ENCODE measurements at places on chromosomes 6 and 20. TPM values are rescaled to one million over a fixed set of nuclear protein-coding genes. Genes with fewer than 3 reads are reported as not detected.

Gene CCM2L
- total RNA-seq: 1.6 TPM

DNA sequence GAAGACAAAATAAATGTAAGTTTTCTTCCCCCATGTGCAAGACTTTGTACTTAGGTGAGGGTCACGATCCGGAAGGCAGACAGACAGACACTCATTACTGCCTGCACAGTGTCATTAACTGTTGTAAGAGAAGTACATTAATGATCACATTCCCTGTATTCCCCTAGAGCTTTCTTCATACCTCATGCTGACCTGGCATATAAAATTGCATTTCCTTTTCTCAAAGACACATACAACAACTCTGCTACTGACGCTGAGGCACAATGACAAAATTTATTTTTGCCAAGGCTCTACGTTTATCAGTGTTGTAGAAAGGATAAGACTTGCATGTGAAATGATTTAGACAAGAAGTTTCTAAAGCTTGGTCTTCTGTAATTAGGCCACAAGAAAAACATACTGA lies 3.0 kb upstream of the SYCP2 start:
- H3K27me3 ChIP-seq: no peaks in the 10 kb centered on the region
- H3K27ac ChIP-seq: no peak overlapping the region
- H3K36me3 ChIP-seq: no peaks in the 10 kb centered on the region
- DNase-seq: no peak

DNA sequence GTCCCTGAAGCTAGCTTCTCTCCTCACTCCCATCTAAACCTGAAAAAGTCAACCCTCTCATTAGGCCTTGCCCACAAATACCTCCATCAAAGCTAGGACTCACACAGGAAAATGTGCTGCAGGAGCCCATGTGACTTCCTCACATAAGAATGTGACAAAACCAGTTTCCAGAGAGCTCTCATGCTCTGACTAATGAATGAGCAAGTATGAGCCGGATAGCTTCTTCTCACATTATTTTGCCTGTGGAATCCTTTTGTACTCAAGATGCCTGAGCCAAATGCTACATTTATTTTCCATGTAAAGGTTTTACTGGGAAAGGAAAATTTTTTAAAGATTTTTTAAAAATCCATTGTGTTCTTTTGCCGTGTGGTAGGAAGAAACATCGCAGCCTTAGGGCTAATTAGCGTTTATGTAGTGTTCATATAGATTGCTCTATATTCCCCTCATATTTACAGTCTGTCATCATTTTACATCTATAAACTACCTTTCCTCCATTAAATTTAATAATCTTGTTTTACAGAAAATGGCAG lies 68.6 kb upstream of the CCN6 start:
- DNase-seq: no peak
- no peaks in the 10 kb centered on the region for H3K36me3 ChIP-seq
- H3K4me3 ChIP-seq: no peak overlapping the region
- H3K4me1 ChIP-seq: peaks cover 48% of the 10 kb centered on the region

- no peak overlapping the region for H3K27ac ChIP-seq
- DNase-seq: no peak
- peaks cover 21% of the 10 kb centered on the region for H3K36me3 ChIP-seq
- no peak overlapping the region for H3K4me3 ChIP-seq
Observed at GRCh38 chr20:50559149-50559548, 49.0 kb downstream of the PTPN1 start.

DNA sequence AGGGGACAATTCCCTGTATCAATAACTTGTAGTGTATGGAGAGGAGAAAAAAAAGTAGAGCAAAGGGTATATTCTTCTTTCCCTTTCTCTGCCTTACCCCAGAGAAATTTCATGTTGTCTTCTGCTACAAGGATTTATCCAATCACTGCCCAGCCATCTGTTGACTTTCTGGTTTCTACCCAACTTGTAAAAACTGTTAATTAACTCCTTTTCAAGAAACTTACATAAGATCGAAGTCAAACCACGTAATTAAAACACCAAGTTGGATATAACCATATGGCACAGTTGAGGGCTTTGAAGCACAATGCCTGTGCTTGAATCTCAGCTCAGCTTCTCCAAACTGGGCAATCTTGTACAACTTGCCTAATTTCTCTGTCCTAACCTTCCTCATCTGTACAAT lies 99.5 kb downstream of the MAN1A1 start:
- H3K27ac ChIP-seq: no peak overlapping the region
- no peaks in the 10 kb centered on the region for H3K27me3 ChIP-seq
- no peak overlapping the region for H3K4me3 ChIP-seq
- no peak for DNase-seq
- H3K4me1 ChIP-seq: no peaks in the 10 kb centered on the region
- no peaks in the 10 kb centered on the region for H3K36me3 ChIP-seq

GRCh38 chr6:161736781-161737292 lies 463.0 kb upstream of the AGPAT4 start:
- no peak overlapping the region for H3K27ac ChIP-seq
- no peak overlapping the region for H3K4me3 ChIP-seq
- H3K36me3 ChIP-seq: no peaks in the 10 kb centered on the region

DNA sequence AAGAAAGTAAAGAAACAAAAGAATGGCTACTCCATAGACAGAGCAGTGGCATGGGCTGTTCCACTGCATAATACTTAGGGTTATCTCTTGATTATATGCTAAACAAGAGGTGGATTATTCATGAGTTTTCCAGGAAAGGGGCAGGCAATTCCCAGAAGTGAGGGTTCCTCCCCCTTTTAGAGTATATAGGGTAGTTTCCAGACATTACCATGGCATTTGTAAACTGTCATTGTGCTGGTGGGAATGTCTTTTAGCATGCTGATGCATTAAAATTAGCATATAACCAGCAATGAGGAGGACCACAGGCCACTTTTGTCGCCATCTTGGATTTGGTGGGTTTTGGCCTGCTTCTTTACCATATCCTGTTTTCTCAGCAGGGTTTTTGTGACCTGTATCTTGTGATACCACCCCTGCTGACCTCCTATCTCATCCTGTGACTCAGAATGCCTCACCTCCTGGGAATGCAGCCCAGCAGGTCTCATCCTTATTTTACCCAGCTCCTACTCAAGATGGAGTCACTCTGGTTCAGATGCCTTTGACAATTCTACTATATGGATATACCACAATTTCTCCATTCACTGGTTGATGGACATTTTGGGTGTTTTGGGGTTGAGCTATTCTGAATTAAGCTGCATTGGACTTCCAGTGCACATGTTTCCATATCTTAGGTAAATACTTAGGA lies 280.6 kb downstream of the FARS2 start:
- H3K27me3 ChIP-seq: no peaks in the 10 kb centered on the region
- H3K36me3 ChIP-seq: no peaks in the 10 kb centered on the region
- H3K4me3 ChIP-seq: no peak overlapping the region
- H3K4me1 ChIP-seq: peaks cover 7% of the 10 kb centered on the region
- no peak for DNase-seq

DNA sequence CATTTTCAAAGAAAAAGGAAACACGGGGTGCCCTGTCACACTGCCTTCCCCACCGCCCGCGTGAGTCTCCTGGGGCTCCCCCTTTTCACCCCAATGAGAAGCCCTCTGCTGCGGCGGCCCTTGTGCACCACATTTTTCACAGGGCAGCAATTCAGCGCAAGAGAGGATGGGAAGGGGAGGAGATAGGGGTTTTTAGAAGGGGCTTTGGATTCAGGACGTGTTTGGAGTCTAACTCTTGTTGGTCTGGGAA lies 726 bp upstream of the ARFGEF3 start:
- H3K4me3 ChIP-seq: peak overlapping the region; percentile 76
- H3K27ac ChIP-seq: peak overlapping the region; percentile 77
- no peak for DNase-seq
- peaks cover 47% of the 10 kb centered on the region for H3K27me3 ChIP-seq
- peaks cover 20% of the 10 kb centered on the region for H3K4me1 ChIP-seq

DNA sequence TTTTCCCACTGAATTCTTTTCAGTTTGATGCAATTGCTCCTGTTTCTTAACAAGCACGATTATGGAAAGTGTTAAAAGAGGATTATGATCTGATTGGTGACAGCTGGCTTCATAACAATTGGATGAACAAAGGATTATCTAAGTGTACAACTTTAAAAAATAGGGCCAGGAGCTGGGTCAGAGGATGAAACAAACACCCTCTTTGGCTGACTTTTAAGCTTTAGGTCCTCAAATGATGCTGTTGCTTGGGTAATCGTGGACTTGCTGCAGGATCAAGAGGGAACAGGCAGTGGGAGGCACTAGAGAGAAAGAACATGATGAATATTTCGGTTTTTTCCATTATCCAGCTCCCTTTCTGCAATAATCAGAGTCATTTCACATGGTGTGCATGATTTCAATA lies 35.5 kb upstream of the TMX4 start:
- no peaks in the 10 kb centered on the region for H3K36me3 ChIP-seq
- no peak overlapping the region for H3K27ac ChIP-seq
- no peak overlapping the region for H3K4me3 ChIP-seq
- no peaks in the 10 kb centered on the region for H3K27me3 ChIP-seq
- no peaks in the 10 kb centered on the region for H3K4me1 ChIP-seq
- DNase-seq: no peak

Gene SLC24A3
- 6.4 TPM for total RNA-seq

DNA sequence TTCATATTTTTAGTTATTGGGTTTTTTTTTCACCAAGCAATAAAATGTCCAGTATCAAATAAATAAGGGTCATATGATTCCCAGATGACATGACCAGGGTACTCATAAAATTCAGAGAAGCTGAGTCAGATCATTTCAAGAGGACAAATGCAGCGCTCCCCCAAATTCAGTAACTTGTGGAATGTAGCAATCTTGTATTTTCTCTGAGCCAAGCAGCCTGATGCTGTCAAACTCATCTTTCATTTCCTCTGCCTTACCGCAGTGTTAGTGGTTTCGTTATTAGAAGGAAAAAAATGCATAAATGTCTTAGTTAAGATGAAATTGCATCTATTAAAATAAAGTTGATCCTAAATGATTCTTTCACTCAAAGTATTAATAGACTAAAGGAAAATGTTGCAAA lies 57.8 kb upstream of the EDN1 start:
- H3K27ac ChIP-seq: no peak overlapping the region
- H3K4me3 ChIP-seq: no peak overlapping the region
- H3K36me3 ChIP-seq: no peaks in the 10 kb centered on the region
- H3K27me3 ChIP-seq: no peaks in the 10 kb centered on the region
- no peak for DNase-seq

DNA sequence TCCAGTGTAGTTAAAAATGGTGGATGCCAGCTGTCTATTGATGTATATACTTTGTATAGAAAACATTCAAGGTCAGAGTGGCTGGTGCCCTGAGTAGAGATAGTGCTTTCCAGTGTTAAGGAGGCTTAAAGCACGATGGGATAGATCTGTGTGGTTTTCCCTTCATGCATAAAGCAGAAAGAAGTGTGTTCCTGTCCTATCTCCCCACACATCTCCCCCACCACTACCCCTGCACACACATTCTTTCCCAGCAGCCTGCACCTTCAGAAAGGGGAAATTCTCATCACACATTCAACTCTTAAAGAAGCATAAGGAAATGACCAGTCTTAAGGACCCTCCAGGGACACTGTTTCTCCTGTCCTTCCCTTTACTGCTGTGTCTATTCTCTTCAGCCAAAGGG lies 221.7 kb upstream of the TAB2 start:
- H3K27me3 ChIP-seq: no peaks in the 10 kb centered on the region
- peaks cover 10% of the 10 kb centered on the region for H3K4me1 ChIP-seq
- no peak for DNase-seq
- H3K36me3 ChIP-seq: no peaks in the 10 kb centered on the region
